Left lung (tissue), 14 donors: ENCODE measurements at places on chromosomes 2 and 18. TPM values are rescaled to one million over a fixed set of nuclear protein-coding genes. Genes with fewer than 3 reads are reported as not detected.

DNA sequence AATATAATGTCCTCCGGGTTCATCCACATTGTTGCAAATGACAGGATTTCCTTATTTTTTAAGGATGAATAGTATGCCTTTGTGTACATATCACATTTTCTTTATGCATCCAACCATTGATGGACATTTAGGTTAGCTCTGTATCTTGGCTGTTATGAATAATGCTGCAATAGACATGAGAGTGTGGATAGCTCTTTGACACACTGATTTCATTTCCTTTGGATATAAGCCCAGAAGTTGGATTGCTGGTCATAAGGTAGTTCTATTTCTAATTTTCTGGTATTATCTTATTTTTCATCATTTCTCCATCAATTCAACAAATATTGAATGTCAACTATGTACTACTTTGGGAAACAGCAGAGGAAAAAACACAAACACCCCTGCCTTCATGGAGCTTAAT is 423.3 kb downstream of the MTX2 start:
- H3K27me3 ChIP-seq, result no peaks in the 10 kb centered on the region
- no peak for DNase-seq
- H3K4me1 ChIP-seq, result no peaks in the 10 kb centered on the region
- H3K27ac ChIP-seq, result no peak overlapping the region

- no peak for DNase-seq
- H3K4me1 ChIP-seq, result peaks cover 5% of the 10 kb centered on the region
- H3K27me3 ChIP-seq, result no peaks in the 10 kb centered on the region
- H3K27ac ChIP-seq, result no peak overlapping the region
- peaks cover 86% of the 10 kb centered on the region for H3K36me3 ChIP-seq
Observed at GRCh38 chr2:15630121-15630977, 38.7 kb downstream of the DDX1 start.

- H3K4me1 ChIP-seq, result no peaks in the 10 kb centered on the region
- DNase-seq, result no peak
- H3K27ac ChIP-seq, result no peak overlapping the region
Observed at GRCh38 chr2:9887513-9887912, 44.2 kb downstream of the TAF1B start.

Gene DLGAP1
- polyA plus RNA-seq, result 2.0 TPM

Gene ECEL1
- polyA plus RNA-seq, result 0.38 TPM
